Stimulated activated naive CD8-positive, alpha-beta T cell treated with anti-CD3 and anti-CD28 coated beads, Interleukin-15, Interleukin-2, amounts not matched to agents 100 U/mL and 50 U/mL, for 24 hours (primary cell): ENCODE measurements at places on chromosomes 1 and 21.

- no peak for DNase-seq
Observed at GRCh38 chr1:221343136-221343535, 398.8 kb downstream of the DUSP10 start.

DNA sequence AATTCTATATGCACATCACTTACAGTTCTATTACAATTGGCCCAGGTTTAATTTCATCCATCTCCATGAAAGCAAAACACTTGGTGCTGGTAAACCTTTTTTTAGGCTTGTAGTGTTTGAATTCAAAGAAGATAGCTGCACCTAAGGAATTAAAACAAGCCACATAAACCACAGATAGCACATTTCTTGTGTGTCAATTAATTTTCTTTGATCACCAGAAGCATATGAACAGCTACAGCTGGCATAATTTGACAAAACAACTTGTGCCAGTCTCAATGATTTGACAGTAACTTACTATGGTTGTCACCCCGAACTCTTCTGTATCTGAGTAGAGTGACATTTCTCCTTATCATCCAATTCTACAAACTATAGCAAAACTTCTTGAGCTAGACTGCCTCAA is 42.2 kb downstream of the AIDA start:
- DNase-seq = no peak

DNA sequence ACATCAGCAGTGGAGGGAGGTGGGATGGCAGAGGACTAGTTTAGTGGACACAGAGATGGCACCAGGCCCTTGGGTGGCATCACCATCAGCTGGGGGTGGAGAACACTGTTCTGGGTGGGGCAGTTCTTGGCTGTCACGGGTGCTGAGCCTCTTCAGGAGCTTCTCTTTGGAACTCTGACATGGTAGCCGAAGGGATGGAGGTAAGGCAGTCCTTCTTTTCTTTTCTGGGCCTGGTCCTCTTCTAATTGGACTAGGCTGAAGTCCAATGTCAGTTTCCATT is 8.3 kb upstream of the MEF2D start:
- no peak for DNase-seq

DNA sequence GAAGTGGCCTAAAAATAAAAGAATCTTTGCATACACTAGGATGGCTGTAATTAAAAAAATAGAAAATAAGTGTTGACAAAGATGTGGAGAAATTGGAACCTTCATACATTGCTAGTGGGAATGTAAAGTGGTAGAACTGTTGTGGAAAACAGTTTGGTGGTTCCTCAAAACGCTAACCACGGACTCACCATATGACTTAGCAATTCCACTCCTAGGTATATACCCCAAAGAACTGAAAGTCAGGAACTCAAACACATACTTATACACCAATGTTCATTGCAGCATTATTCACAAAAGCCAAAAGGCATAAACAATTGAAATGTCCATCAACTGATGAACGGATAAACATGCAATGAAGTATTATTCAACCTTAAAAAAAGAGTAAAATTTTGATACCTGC is 10.8 kb upstream of the HMGCL start:
- DNase-seq = no peak

DNA sequence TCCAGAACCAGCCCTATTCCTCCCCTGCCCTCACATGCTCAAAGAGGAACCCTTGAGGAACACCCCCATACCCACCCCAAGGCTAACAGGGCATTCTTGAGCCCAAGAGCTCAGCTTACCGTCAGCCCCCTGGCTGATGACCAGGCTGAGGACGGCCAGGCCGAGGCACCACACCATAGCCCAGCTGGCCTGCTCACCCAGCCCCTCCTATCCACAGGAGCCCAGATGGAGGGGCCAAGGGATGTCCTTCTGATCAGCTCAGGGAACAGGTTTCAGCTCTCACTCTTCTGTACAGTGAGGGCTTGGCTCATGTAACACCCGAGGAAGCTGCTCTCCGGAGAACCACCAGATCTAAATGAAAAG is 2.2 kb downstream of the IGSF9 start:
- DNase-seq = no peak

- no peak for DNase-seq
Observed at GRCh38 chr1:94143173-94143808, 22.3 kb upstream of the ABCA4 start.

DNA sequence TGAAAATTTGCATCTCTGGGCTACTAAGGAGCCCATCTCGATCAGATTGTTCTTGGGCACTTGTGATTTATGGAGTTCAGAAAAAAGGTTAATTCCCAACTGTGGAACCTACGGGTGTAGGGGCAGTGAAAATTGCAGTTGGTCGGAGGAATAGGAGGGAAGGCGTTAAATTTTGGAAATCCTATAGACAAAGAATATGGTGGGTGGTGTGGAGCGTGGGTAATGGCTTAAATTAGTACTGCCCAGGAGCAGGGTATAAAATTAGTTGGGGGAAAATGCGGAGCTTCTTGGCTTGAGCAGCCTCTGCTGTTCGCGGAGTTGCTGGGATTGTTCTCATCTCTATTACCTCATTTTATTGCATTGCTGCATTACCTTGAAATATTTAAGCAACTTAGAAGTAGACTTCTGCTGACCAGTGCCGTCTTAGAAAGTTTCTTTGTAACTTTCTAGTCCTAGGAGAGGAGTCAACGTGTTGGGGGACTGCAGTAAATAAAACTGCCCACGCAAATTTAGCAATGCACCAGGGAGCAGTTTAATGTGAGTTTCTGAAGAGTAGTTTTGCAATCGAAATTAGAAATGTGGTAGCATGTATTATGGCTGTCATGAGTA is 514 bp downstream of the S1PR1 start:
- no peak for DNase-seq

GRCh38 chr1:218665221-218665620 is 320.1 kb downstream of the TGFB2 start:
- DNase-seq = no peak

- no peak for DNase-seq
Observed at GRCh38 chr1:101356604-101357443, 120.0 kb downstream of the S1PR1 start.

GRCh38 chr1:227428803-227429202 is 110.5 kb upstream of the CDC42BPA start:
- no peak for DNase-seq

DNA sequence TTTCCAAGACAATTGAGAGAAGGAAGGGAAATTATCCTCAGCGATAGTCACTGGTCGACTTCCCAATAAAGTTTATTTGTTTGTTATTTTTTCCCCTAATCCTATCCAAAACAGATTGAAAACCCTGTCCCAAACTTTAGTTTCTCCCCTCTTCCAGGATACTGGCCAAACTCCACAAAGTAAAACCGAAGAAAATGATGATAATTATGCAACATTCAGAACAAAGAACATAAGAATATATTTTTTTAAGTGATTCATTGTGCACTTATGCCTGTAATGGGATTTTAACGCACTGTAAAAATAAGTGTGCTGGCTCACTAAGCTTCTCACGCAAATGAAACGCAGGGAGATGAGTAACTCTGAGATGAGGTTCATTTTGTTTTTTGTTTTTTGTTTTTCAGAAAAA is 6.0 kb downstream of the GLIS1 start:
- no peak for DNase-seq

DNA sequence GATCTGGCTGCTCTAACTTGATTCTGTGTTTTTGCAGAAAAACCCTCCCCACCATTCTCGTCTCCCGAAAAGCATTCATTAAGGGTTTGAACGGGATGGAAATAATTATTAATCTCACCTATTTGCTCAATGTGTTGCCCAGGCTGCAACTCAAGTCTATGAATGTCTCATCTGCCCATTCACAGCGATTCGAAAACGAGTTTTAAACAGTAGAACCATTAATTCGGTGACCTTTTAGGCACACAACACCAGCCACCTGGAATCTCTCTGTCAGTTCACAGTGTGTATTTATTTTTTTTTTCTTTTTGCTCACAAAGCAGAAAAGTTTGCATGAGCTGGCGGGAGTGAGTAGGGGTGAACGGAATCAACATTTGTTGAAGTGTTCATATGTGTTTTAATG is 764.7 kb upstream of the TPTE start:
- DNase-seq = no peak

- DNase-seq = no peak
Observed at GRCh38 chr1:62312698-62313097, 6.5 kb downstream of the KANK4 start.

DNA sequence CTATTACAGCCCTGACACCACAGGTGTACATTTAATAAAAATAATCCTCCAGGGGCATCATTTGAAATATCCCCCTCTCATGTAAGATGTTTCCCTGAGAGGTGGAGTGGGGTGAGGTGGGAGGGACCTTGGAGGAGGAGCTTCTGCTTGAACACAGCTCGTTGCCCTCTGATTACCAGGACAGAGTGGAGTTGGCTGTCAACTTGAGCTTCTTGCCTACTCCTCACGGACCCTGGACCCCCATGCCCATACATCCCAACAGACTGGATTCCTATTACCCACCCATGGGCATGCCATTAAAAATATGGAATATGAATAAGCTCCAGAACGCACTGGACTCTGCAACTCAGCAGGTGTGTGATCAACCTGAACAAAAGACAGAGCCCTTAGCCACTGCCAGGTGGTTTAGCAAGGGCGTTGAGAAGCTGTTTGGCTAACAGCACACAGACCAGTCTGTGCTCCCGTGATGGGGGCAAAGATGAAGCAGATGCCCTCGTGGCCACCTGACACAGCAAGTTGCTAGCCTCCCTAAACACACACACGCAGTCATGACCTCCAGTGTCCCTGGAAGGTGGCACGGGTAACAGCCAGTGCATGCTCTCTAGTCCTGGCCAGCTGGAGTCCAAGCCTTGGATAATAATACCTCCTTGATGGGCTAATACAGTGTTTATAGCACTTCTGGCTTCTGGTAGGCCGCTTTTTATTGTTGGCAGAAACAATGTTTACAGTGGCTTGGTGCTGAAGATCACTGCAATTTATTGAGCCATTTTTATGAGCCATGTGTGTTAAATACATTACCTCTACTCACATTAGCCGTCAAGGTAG is 155.0 kb downstream of the TOMM20 start:
- DNase-seq = peak; percentile 3

DNA sequence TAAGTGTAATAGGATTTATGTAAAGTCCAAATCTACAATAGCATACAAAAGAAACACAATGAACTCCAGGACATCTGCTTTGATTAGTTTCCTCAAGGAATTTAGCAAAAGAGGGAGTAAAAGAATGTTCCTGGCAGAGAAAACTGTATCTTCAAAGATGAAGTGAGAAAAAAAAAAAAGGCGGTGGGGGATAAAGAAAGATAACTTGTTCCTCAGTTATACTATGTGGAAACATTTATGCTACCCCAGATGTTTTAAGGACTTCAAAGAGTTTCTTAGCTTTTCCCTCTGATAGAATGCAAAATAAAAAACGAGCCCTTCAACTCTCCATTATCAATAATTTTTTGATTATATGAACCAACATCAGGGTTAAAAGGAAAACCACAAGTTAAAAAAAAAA is 908.9 kb upstream of the ADGRL2 start:
- DNase-seq = no peak

DNA sequence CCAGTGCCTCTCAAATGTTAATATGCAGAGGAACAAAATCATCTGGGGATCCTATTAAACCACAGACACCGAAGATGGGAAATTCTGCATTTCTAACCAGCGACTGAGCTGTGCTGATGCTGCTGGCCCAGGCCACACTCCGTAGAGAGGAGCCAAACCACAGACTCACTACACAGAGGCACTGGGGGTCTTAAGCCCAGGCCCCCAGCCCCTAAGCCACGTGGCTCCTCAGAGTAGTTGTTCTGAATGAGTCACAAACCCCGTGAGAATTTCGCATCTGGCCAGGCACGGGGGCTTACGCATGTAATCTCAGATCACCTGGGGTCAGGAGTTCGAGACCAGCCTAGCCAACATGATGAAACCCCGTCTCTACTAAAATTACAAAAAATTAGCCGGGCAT is 2.8 kb upstream of the CELA2A start:
- no peak for DNase-seq

GRCh38 chr1:221805121-221805520 is 63.2 kb upstream of the DUSP10 start:
- DNase-seq = no peak

DNA sequence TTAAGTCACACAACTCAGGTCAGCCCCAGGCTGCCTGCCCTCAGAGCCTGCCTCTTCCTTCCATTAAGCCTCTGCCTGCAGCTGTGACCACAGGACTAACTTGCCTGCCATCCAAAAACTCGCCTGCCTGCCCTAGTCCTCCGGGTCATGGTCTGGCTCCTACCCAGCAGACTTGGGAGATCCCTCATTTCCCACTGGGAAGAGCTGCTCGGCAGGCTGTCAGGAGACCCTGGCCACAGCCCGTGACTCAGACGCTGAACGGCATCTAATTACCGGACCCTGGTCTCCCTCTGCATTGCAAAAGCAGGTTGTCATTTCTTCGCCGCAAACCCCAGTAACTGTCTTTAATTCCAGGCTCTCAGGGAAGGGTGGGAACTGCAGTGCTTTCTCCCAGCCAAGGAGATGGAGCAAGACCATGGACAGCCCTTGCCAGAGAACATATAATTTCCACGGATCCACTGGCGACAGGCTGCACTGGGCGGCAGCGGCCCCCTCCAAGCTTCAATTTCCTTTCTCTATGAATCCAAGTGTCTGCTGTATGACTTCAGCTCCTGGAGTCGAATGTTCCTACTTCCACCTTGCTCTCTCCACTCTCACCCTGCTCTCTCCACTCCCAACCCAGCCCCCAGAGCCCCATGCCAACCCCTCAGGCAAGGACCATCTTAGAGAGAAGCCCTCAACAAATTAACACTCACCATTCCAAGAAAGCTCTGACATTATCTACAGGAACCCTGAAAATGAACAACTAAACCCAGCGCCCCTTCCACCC is 20.4 kb downstream of the OLFML2B start:
- no peak for DNase-seq

DNA sequence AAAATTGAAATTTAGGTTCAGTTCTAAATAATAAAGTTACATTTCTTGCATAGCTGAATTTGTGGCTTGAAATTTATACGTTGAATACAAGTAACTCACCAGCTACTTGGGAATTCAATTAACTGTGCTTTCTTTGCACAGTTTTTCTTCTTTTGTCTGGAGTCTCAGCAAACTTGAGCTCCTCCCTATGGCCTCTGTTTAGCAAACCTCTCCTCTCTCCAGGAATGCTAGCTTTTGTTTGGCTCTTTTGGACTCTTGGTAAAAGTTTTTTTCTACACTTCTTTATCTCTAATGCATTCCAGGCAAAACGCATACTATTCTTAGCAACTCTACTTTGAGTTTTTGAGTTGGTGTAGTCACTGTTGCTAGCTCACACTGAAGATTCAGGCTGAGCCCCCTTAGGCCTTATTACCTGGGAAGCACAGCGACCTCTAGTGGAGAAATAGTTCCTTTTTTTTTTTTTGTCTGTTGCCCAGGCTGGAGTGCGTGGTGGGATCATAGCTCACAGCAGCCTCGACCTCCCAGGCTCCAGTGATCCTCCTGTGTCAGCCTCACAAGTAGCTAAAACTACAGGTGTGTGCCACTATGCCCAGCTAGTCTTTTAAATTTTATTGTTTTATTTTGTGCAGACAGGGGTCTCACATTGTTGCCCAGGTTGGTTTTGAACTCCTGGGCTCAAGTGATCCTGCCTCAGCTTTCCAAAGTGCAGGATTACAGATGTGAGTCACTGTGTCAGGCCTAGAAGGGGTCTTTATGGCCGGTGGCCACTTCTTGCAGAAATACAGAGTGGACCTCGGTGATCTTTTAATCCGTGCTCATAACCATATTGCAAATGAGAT is 61.7 kb downstream of the CASQ2 start:
- DNase-seq = no peak
